ENCODE measurements at places on chromosomes 12 and 14. TPM values are rescaled to one million over a fixed set of nuclear protein-coding genes. Genes with fewer than 3 reads are reported as not detected.

The SLC35F4 gene
- total RNA-seq: not detected

The GAS2L3 gene
- total RNA-seq: 6.9 TPM

The KERA gene
- total RNA-seq: not detected

The PCED1B gene
- total RNA-seq: 27.6 TPM

The FGF23 gene
- total RNA-seq: not detected

The PZP gene
- total RNA-seq: not detected

The DHRS2 gene
- total RNA-seq: 5.0 TPM

The PMEL gene
- total RNA-seq: 1.3 TPM

The ALG10 gene
- total RNA-seq: 3.1 TPM

The SRRM4 gene
- not detected for total RNA-seq

The CCDC196 gene
- total RNA-seq: not detected
